Activated T-cell treated with anti-CD3 and anti-CD28 coated beads, Interleukin-2, amount 50 U/mL, for 72 hours (primary cell): ENCODE measurements at places on chromosomes 6 and 20. TPM values are rescaled to one million over a fixed set of nuclear protein-coding genes. Genes with fewer than 3 reads are reported as not detected.

RNF144B gene
- total RNA-seq: 9.4 TPM

GABRR1 gene
- total RNA-seq: not detected

DNA sequence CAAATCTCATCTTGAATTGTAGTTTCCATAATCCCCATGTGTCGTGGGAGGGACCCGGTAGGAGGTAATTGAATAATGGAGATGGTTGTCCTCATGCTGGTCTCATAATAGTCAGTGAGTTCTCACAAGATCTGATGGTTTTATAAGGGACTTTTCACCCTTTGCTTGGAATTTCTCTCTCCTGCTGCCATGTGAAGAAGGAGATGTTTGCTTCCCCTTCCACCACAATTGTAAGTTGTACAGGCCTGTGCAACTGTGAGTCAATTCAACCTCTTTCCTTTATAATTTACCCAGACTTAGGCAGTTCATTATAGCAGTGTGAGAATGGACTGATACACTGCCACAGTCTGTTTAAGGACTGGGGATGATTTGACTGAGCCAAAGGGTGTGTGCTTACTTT lies 44.7 kb downstream of the NKAIN2 start:
- DNase-seq: no peak

TINAG gene
- total RNA-seq: not detected

GRCh38 chr6:156795825-156796224 lies 18.6 kb downstream of the ARID1B start:
- no peak for DNase-seq

DNA sequence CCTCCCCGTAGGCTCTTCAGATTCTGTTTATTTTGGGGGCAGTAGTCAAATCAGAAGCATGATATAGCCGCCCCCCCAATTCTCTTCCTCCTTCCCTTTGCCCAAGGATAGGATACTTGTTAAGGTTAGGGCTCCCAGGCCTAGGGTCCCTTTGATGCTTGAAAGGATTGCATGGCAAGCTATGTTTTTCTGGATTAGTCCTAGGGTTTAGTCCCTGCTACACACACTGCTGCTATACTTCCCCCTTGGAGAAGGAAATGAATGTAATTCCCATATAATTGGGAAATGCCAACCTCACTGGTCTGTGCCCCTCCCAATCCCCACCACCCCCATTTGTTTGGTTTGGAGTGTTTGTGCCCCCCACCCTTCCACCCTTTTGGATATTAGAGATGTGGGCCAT lies 62.8 kb downstream of the ZFAND3 start:
- no peak for DNase-seq

GRCh38 chr20:5880326-5880725 lies 70.0 kb downstream of the TRMT6 start:
- DNase-seq: no peak

DNA sequence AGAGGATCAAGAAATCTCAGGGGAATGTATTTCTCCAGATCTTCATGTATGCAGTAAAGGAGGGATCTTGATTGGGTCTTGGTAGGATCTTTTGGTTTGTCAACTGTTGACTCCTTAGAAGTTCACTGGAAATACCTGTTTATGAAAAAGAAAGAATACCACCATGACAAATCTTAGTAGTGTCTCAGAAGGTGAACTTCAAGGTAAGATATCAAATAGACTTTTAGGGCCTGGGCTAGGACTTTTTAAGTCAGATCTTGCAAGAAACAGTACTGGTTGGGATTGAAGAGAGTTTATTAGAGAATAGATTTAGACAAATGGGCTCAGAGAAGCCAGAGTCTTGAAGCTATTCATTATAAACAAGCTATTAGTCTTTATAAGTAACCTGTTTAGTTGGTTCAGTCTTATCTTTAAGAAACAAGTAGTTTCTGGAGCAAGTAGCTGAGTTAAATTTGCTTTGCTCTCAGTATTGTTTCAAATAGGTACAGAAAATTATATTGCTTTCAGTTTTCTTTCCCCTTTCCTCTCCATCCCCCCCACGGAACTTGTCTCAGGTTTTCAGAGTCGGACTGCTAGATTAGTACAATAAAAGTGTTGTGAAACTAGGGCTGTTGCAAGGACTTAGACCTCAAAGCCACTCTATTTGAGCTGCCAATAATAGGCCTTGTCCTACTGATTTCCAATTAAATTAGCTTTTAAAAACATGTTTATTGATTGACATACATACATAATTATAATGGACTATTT lies 529.1 kb upstream of the CITED2 start:
- DNase-seq: no peak

GGTLC1 gene
- total RNA-seq: not detected

GRCh38 chr6:89145956-89146717 lies at the start of gene PM20D2:
Gene PM20D2, plus strand, starts transcription at chr6:89146055. Its CDS starts 90 bp downstream, at chr6:89146145.
- DNase-seq: peak; percentile 74

TRAPPC3L gene
- not detected for total RNA-seq

CGAS gene
- total RNA-seq: 20.7 TPM

GRCh38 chr6:53055873-53056272 lies 9.3 kb upstream of the FBXO9 start:
- DNase-seq: no peak

GRCh38 chr20:17992224-17992637 lies 23.4 kb downstream of the MGME1 start:
- peak; percentile 74 for DNase-seq

DNA sequence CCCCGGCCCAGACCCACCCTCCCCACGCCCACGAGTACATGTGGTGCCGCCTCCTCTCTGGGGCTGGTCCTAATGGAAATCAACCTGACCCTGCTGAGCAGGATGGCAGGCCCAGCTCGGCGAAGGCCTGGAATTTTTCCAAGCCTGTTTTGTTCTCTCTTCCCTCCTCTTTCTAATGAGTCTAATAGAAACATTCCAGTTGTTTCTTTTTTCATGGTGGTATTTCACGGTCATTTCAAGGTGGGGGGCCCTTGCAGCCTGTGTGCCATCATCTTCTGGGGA lies 16.6 kb downstream of the SMOC2 start:
- DNase-seq: no peak

DNA sequence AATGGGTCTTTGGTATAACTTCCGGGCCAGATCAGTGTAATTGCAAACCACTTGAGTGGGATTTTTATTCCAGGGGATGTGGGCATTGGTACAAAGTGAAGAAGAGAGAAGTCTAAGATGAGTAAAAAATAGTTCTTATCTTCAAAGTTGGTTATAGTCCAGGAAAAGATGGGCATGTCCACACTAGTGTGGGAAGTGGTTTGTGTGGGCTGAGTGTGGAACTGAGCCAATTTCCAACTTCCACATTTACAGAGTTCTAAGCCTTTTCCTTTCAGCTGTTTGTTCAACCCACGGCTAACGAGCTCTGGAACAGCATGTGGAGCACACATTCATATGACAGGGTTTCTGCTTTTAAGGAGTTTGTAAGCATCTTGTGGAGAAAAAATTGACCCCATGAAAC lies 72.3 kb upstream of the IFNGR1 start:
- no peak for DNase-seq

DNA sequence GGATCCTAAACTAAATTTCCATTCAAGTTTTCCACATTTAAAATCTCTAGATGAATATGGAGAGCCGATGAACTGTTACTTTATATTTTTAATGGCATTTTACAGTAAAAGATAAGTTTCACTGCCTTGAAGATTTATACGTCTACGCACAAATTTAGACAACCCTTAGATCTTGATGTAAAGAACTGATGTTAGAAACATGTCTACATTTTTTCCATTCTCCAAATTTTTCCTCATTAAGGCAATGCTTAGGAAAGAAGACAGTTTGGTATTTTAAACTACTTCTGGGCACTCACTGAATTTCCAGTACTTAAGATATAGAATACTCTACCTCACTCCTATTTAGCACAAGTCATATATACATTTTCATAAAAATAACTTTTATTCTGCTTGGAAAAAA lies 45.4 kb downstream of the ME1 start:
- no peak for DNase-seq

EYA2 gene
- not detected for total RNA-seq

KATNA1 gene
- total RNA-seq: 27.2 TPM

RIMS4 gene
- total RNA-seq: 0.07 TPM

DNA sequence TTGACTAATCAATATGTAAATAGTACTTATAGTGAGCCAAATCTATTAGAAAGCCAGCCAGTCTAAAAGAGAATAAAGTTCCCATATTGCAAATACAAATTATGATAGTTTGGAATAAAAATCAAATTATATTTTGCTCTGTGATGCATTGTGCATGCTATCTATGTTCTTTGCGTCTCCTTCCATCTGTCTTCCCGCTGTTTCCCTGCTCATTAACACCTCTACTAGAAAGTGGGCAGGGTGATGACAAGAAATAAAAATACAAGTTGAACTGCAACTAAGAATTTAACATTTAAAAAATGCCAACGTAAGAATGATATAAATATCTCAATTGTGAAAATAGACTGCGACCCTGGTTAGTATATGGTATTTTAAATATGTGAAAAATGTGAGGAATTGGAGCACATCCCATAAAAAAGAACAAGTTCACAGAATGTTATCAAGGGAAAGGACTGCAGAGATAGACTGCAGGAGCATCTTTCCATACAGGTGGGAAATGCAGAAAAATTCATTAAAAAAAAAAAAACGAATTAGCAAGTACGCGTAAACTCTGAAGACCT lies 157.6 kb upstream of the PDE7B start:
- DNase-seq: no peak

DNA sequence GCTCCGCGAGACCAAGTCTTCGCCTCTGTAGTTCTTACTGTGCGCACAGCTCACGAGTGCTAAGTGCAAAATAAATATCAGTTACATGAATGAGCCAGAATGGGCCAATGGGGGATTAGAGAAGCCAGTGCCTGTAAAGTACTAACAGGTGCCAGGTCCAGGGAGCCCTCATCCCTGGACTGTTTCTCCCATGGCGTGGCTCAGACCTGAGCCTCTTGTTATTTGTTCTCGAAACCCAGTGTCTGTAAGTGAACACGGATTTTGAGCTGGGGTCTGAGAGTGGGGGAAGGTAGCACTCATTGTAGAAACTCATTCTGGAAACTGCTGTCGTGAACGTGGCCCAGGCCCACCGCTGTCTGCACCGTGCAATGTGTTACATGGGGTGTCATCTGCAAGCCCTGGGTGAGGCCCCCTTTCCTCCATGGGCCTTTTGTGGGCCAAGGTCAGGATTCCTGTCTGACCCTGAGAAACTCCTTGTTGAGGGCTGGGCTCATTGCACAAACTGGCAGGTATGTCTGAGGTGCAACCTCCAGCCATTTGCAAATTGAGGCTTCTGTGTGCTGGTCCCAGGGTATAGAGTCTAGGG lies 154.7 kb downstream of the SYCP2 start:
- DNase-seq: no peak

TFAP2A gene
- 0.35 TPM for total RNA-seq

GRCh38 chr6:33642897-33643296 lies 21.8 kb downstream of the ITPR3 start:
- no peak for DNase-seq

MATN4 gene
- 3.5 TPM for total RNA-seq

DNA sequence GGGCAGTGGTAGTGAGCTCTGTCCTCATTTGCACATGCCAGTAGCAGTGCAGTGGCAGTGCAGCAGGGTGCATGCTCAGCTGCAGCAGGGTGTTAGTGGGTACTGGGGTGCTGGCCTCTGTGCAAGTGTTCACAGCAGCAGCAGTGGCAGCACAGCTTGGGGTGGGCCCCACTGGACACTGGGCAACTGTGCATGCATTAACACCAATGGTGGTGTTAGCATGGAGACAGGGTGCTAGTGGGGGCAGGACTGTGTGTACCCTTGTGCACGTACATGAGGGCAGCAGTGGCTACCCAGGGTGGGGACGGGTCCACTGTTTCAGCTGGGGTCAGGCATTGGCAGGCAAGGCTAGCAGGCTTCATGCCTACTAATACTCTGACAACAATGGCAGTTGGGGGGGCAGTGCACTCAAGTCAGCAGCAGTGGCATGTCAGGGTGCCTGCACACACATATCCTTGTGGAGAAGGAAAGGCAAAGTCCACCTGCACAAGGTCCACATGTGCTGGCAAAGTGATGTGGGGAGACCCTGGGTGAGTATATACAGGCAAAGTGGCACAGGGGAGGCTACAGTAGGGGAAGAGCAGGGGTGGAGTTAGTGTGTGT lies 60.2 kb downstream of the UNC5CL start:
- DNase-seq: no peak

DNA sequence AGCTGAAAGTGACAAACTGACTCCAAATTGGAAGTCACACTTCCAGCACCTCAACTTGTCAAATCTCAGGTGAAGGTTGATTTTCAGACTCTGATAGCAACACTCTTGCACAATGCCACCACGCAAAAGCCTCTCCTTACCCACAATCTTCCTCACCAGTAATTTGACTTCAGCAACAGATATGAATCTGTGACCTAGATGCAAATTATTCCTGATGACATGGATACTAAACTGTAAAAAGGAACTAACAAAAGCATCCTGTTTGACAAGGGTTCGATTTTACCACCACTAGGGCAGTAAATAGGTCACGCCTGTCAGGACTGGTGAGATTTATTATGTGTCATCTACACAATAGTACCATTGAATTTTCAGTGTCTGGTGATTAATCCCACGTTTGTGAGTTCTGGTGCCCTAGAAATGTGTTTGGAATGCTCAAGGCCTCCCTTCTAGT lies 134.4 kb upstream of the COL21A1 start:
- no peak for DNase-seq

WFDC10B gene
- total RNA-seq: not detected

LPIN3 gene
- 2.5 TPM for total RNA-seq

- no peak for DNase-seq
Measured at GRCh38 chr6:125869427-125869826, 78.7 kb downstream of the NCOA7 start.

DNA sequence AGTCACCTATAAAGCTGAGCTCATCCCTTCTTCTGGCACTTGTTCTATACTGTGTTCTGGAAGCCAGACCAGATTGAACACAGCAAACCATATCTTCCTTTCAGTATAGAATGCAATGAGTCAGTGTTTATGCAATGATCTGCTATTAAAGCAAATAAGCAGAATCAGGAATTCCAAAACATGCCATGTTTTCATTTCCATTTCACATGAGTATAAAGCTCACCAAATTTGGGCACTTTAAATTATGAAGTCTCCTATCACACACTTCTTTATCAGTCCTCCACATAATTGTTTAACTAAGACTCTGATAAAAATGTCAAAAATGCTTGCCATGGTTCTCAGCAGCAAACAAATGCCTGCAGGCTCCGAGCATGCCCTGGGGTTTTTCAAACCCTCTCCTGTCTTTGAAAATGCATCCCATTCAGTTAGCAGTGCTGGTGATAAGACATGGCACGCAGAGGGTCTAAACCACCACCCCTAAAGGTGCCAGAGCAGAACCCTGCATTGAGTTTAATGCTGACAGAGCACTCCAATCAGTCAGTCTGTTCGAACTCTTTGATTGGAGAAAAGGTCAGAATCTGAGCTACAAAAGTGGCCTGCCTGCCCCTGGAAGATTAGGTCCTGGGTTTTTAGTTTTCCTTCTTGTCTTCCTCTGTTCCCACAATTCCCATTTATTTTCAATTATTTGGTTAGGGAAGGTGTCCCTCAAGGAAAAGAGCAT lies 234.1 kb downstream of the GMPR start:
- DNase-seq: no peak

- DNase-seq: peak; percentile 86
Measured at GRCh38 chr6:44223319-44224028, at the start of gene SLC29A1. Gene SLC29A1, plus strand, starts transcription at chr6:44223595. Its CDS starts 3,719 bp downstream, at chr6:44227314.

- no peak for DNase-seq
Measured at GRCh38 chr20:21229163-21229562, 74.0 kb upstream of the XRN2 start.
